ENCODE measurements at places on chromosomes 2 and 18.

GRCh38 chr2:68041704-68042245, 21.0 kb downstream of the C1D start:
- no peak for DNase-seq

DNA sequence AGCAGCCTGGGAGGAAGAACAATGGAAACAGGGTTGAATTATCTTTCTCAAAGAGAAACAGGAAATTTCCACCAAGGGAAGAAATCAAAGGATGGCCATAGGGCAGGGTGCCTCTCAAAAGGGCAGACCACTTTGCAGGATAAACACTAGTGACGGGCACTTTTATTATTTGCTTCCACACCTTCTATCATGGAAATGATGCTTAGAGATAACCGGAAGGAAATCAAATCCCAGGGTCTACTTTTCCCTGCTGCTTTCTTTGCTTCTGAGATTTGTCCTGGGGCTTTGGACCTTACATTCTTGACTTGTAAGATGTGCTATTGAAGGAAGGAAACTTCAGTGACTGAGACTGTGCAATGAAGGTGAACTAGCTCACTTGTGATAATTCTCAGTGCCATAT, 1.1 kb upstream of the SCN9A start:
- DNase-seq = no peak

DNA sequence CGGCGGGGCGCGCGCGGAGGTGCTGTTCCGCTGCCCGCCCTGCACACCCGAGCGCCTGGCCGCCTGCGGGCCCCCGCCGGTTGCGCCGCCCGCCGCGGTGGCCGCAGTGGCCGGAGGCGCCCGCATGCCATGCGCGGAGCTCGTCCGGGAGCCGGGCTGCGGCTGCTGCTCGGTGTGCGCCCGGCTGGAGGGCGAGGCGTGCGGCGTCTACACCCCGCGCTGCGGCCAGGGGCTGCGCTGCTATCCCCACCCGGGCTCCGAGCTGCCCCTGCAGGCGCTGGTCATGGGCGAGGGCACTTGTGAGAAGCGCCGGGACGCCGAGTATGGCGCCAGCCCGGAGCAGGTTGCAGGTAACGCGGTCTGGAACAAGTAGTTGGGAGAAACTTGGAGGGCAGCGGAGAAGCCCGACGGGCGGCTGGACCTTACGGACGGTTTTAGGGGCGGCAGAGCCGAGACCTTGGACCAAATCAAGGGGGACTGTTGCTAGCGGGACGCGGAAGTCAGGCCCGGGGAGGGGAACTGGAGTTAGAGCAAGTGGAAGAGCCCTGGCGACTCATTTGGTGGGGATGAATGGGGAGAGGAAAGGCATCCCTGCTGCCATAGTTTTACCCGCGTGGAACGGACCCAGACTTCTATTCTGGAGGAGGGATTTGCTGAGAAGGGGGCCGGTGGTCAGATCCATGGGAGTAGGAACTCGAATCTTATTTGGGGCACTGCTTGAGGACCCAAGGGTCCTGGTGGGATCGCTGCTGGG, 573 bp downstream of the IGFBP2 start:
- DNase-seq = no peak

GRCh38 chr18:63444580-63444979, 22.3 kb upstream of the VPS4B start:
- DNase-seq = no peak

DNA sequence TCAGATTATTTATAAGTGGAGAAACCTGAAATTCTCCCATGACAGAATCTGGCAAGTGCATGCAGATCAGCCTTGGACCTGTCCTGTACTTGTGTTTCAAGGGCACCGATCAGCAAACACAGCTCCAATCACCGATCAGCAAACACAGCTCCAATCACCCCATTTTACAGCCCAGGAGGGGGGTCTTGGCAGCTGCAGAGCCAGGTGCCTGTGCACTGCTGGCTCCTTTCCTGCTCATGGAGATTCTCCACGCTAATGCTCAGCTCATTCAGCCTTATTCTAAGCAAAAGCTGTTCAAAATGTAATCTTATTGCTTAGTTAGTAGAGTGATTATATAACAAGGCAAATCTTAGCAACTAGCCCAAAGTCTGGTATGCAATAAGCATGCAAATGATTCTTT, 623.1 kb upstream of the HS6ST1 start:
- DNase-seq = no peak

GRCh38 chr2:5264361-5264760, 427.8 kb upstream of the SOX11 start:
- no peak for DNase-seq

DNA sequence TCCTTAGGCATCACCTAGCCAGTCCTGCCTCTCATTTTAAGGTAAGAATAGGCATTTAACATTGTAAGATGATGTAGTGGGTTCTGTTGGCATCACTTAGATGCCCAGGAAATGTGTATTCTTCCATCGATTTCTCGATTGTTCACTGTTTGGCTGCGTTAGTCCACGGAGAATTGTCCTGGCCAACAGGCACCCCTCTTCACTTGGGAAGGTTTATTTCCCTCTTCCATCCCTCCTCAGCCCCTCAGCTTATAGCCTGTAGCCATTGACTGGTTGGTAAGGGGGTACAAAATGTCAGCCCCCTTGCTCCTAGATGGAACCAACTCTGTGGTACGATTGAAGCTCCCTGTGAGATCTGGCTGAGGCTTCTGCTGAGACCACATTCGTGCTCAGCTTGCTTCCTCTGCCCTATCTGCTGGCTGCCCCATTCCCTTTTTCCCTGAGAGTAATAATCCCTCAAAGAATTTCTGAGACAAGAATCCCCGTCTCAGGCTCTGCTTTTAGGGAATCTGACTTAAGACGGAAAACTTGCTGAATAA, 43.4 kb downstream of the PLEKHA3 start:
- DNase-seq = no peak

DNA sequence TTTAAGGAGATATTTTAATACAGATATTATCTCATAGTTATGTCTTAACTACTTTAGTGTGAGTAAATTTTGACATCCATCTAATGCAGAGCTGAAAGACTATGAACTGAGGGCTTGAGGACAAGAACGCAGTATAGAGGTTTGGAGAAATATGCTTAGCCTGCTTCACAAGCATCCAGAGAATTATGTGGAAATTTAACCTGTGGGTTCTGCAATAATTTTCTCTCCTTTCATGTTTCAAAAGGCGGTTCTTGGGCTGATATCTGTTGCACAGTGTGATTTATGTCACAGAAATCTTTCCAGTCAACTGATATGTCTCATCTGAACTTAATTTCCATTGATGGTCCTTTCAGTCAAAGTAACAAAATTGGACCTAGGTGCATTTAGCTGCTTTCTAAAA, 371.9 kb upstream of the VRK2 start:
- no peak for DNase-seq

- no peak for DNase-seq
Observed at GRCh38 chr2:113791697-113792590, 35.5 kb upstream of the SLC35F5 start.

GRCh38 chr2:107502539-107502938, 324.2 kb upstream of the RGPD4 start:
- no peak for DNase-seq

- no peak for DNase-seq
Observed at GRCh38 chr2:207184348-207184747, 18.6 kb upstream of the KLF7 start.

Measured in stimulated activated CD8-positive, alpha-beta memory T cell treated with anti-CD3 and anti-CD28 coated beads, Interleukin-15, amount 100 ng/mL, for 24 hours (primary cell).